ENCODE measurements at places on chromosomes 16 and 17. TPM values are rescaled to one million over a fixed set of nuclear protein-coding genes. Genes with fewer than 3 reads are reported as not detected.

- DNase-seq: no peak
Observed at GRCh38 chr17:20157001-20157310, 147.8 kb downstream of the SPECC1 start.

- no peak for DNase-seq
Observed at GRCh38 chr16:90037276-90037675, 18.0 kb upstream of the DBNDD1 start.

- no peak for DNase-seq
Observed at GRCh38 chr16:12433691-12434390, 369.8 kb downstream of the CPPED1 start.

- DNase-seq: no peak
Observed at GRCh38 chr17:11506635-11507034, 91.6 kb upstream of the DNAH9 start.

Gene ZNF18
- total RNA-seq: 4.3 TPM
